ENCODE measurements at places on chromosomes 12 and 14.

DNA sequence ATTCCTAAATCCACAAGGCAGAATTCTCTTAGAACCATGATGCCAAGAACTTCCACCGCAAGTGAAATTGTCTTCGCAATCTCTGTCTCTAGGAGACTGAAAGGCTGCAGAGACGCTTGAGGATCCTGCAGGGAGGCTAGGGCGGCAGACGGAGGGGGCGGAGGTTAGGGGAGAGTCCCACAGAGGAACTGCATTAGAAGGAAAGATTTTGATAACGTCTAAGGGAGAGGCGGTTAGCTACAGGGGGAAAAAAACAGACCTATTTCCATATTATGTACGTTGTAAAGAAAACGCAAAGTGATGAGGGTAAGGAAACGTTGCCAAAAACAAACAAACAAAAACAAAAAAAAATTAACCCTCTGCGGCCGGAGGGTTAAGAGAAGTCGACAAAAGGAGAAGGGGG lies 595 bp downstream of the KLHL28 start:
- DNase-seq: peak; percentile 87

- DNase-seq: no peak
These were observed 33.6 kb upstream of the HIGD1C start for GRCh38 chr12:50918584-50919316.

GRCh38 chr14:73717711-73718417 lies 3.7 kb upstream of the PNMA1 start:
- no peak for DNase-seq

DNA sequence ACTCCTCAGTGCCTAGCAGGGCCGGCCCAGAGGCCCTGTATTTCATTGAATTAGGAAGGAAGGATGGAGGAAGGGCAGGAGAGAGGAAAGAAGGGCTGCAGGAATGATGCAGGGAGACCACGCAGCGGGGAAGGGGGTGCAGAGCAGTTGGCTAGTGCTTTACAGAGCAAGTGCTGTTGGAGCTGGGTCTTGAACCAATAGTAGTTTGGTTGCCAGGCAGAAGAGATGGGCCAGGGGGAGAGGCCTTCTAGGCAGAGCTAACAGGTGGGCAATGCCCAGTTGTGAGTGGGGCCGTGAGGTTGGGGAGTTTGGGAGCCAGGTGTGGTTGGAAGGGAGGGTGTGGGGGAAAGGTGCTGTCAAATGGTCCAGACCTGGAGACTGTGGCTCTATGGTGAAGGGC lies 39.1 kb upstream of the SRSF5 start:
- no peak for DNase-seq

- DNase-seq: no peak
These were observed 7.4 kb upstream of the AMIGO2 start for GRCh38 chr12:47087088-47087688.

- no peak for DNase-seq
These were observed 159.6 kb downstream of the BTG1 start for GRCh38 chr12:91986084-91986483.

DNA sequence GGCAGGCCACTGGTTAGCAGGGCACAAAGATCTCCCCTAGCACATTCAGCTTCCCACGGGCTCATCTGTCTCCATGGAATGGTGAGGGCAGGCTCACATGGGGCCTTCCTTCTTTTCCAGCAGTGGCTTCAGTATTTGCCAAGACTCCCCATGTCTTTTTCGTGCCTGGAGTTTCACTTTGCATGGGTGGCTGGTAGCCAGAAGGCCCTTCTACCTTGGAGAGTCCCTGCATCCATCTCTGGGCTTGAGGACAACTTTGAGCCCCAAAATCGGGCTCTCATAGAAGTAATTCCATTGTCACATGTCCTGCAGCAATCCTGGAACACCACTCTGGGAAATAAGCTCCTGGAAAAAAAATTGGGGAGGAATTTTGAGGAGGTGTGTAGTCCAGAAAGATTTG lies 42.1 kb downstream of the NFKBIA start:
- no peak for DNase-seq

DNA sequence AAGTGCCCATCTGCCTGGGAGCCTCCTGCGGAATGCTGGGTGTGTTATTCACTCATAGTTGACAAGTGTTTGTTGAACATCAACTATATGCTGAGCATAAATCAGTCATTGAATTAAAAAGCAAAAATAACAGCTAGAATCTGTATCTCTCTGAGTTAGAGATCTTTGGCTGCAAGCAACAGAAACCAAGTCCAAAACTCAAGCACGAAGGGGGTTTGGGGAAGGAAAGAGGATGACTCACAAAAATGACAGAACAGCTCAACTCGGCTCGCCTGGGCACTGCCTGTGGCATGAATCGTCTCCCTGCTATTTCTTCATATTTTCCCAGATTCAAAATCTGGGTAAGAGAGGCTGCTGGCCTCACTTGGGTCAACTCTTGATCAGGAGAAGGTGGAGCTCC lies 72.6 kb upstream of the NCOR2 start:
- DNase-seq: no peak

- no peak for DNase-seq
These were observed 927.0 kb downstream of the SLC16A7 start for GRCh38 chr12:60522684-60523400.

DNA sequence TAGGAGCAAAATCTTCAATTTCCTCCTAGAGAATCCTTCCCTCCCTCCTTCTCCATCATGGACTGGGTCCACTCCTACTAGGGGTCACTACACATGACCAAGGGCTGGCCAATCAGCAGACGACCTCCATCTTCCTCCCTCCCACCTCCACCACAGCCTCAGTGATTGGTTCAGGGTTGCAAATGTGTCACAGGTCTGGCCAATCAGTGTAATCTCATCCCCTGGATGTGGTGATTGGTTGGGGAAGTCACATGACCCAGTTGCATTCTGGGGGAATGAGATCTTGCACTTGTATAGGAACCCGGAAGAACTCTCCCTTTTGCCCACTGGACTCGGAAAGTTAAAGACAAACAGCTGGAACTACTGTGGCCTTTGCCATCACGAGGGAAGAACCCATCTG lies 169.2 kb downstream of the PIWIL1 start:
- no peak for DNase-seq

DNA sequence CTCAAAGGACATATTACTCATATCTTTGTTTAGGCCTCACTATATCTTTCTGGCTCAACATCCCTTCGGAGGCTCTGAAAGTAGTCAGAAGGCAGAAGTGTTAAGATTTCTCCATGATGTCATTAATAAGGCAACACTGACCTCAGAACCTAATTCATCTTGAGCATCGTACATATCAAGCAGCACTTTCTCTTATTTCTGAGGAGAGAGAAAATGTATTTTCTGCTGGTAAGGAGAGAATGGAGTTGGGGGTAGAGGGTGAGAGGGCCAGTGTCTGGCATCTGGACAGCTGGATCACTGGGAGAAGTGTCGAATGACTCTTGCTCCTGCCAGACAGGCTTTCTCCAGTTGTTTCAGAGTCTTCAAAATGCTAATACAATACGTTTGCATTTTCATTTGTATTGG lies 213.2 kb upstream of the PRICKLE1 start:
- no peak for DNase-seq

DNA sequence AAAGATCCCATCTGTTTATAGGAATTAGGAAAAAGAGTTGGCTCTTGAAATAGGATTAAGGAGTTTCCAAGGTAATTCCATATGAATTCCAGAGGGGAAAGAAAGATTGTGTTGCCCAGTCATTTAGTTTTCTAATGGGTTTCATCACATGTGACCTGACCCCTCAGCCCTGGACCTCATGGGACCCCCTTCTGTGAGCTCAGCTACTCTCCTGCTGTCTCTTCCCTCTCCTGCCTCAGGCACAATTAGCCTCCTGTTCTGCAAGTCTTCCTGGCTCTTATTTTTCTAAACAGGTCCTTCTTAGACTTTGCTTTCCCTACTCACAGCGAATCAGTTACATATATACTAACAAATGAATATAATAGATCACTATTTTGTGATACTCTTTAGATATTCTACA lies 237.7 kb downstream of the TRHDE start:
- DNase-seq: no peak

DNA sequence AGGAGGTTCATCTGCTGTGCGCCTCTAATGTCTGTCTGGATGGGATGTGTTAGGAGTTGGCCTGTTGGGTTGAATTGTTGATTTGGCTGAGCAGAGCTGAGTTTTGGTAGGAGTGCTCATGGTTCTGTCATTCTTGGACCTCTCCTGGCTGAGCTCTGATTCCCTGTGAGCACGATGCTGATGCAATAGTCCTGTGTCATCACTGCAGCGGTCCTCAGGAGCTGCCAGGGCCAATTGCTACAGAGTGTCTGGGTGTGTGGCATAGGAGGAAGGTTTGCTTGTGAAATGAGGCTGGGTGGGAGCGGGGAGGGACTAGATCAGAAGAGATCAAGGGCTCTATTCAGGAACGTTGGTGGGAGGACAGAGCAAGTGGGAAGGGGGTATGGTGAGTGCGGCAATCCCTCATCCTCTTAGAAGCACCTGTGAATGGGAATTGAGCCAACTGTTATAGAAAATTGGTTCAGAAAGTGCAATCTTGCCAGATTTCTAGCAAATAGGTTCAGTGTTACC lies 21.2 kb downstream of the PEX5 start:
- DNase-seq: no peak

GRCh38 chr12:82174383-82174782 lies 183.8 kb downstream of the CCDC59 start:
- DNase-seq: no peak

GRCh38 chr12:122080149-122081082 lies 1.9 kb downstream of the MLXIP start:
- DNase-seq: no peak

DNA sequence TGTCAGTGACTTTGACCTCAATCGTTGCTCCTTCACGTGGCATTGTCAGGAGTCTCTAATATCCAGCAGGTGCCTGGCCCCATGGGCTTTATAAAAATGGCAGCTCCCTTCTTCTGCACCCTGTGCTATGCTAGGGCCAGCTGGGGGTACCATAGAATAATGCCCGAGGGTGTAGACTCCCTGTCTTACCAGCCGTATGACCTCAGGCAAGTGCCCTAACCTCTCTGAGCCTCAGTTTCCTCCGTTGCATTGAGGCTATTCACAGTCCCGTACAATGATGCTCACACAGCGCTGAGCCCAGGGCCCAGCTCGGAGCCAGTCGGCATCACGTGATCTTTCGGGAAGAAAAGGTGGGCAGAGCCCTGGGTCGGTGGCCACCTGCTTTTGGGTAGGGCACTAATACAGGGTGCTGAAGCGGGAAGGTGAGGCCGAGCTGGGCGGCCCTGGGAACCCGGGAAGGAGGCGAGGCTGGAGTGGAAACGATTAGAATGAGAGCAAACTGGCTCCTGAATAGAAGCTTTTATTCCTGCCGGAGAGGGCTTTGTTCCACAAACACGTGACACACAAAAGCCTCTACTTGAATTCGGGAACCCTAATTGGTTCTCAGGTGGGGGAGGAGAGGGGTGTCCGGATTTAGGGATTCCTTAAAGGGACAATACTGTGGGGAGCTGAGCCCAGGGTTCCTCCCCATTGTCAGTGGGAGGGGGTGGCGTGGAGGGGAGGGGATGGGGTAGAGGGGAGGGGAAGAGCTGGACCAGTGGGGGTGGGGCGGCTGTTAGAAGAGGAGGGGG lies 19.9 kb upstream of the MSI1 start:
- no peak for DNase-seq

DNA sequence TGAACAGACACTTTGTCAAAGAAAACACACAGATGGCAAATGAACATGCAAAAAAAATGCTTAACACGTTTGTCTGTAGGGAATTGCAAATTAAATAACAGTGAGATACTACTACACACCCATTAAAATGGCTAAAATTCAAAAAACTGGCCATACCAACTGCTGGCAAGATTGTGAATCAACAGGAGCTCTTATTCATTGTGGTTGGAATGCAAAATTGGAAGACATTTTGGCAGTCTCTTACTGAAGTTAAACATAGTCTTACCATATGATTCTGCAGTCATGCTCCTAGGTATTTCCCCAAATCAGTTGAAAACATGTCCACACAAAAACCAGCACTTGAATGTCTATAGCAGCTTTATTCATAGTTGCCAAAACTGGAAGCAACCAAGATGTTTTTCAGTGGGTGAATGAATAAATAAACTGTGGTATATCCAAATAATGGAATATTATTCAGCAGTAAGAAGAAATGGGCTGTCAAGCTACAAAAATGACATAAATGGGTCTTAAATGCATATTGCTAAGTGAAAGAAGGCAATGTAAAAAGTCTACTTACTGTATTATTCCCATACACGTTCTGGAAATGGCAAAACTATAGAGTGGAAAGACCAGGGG lies 91.4 kb downstream of the PLEKHA5 start:
- DNase-seq: no peak
